Neural progenitor cell (in vitro differentiated cells): ENCODE measurements at places on chromosomes 1 and 21. TPM values are rescaled to one million over a fixed set of nuclear protein-coding genes. Genes with fewer than 3 reads are reported as not detected.

OR6K3 gene
- not detected in 2 replicates for total RNA-seq

MYOM3 gene
- total RNA-seq: 0.06 TPM in 1 of 2 replicates, not detected in the other

ELF3 gene
- total RNA-seq: 2.7 and 6.9 TPM in 2 replicates

HAO2 gene
- total RNA-seq: not detected in 2 replicates

TRIM46 gene
- 3.9 and 10.2 TPM in 2 replicates for total RNA-seq

ZFP69 gene
- total RNA-seq: 6.0 and 8.9 TPM in 2 replicates

KLHDC7A gene
- total RNA-seq: 0.53 TPM in 1 of 2 replicates, not detected in the other

SYCP1 gene
- total RNA-seq: 0.11 TPM in 1 of 2 replicates, not detected in the other

DPT gene
- not detected in 2 replicates for total RNA-seq

OR10J4 gene
- total RNA-seq: not detected in 2 replicates

CADM3 gene
- total RNA-seq: 6.9 and 15.3 TPM in 2 replicates

MIXL1 gene
- 0.31 TPM in 1 of 2 replicates, not detected in the other for total RNA-seq

IPP gene
- 10.0 and 15.0 TPM in 2 replicates for total RNA-seq

AMY2A gene
- not detected in 2 replicates for total RNA-seq

RGS4 gene
- total RNA-seq: 0.43 and 0.77 TPM in 2 replicates

PRR9 gene
- total RNA-seq: not detected in 2 replicates

PIK3CD gene
- total RNA-seq: 5.0 and 8.8 TPM in 2 replicates

LAD1 gene
- 0.34 TPM in 1 of 2 replicates, not detected in the other for total RNA-seq

TTC39A gene
- 0.94 and 1.2 TPM in 2 replicates for total RNA-seq

KRTAP22-2 gene
- total RNA-seq: not detected in 2 replicates

XCL2 gene
- total RNA-seq: not detected in 2 replicates

IL20 gene
- not detected in 2 replicates for total RNA-seq

MFSD2A gene
- 0.90 and 1.4 TPM in 2 replicates for total RNA-seq

LCE1E gene
- total RNA-seq: not detected in 2 replicates

LDLRAD1 gene
- total RNA-seq: not detected in 2 replicates

VWA1 gene
- 2.4 and 7.0 TPM in 2 replicates for total RNA-seq

PDZK1 gene
- total RNA-seq: 0.28 and 0.50 TPM in 2 replicates

GRHL3 gene
- total RNA-seq: 1.1 and 1.5 TPM in 2 replicates

E2F2 gene
- total RNA-seq: 3.4 and 7.0 TPM in 2 replicates

TRPM2 gene
- 0.28 TPM in 1 of 2 replicates, not detected in the other for total RNA-seq

FHAD1 gene
- 2.9 and 9.1 TPM in 2 replicates for total RNA-seq

BSND gene
- total RNA-seq: not detected in 2 replicates

FCMR gene
- total RNA-seq: not detected in 2 replicates

EXTL1 gene
- 0.95 and 2.1 TPM in 2 replicates for total RNA-seq

CFHR4 gene
- not detected in 2 replicates for total RNA-seq

KLHL12 gene
- 42.7 and 51.4 TPM in 2 replicates for total RNA-seq
